Activated naive CD4-positive, alpha-beta T cell (primary cell): ENCODE measurements at places on chromosomes 6 and 20.
A peak's percentile ranks its signal among the peaks of the same experiment; 100 is the strongest.

DNA sequence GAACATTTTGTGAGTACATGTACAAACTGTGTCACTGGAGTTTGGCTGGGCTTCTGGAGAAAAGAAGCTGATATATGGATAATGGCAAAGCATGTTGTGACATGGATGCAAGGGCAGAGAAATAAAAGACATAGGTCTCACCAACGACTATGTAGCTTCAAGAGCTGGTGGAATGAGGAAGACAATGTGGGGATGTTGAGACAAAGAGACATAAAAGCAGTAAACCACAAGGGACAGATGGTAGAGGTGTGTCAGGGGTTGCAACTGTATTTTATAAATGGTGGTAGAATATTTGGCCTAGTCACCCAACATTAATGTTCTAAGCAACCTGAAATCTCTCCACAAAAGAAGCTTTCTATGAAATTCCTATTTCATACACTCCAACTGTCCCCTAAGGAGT is 199.0 kb downstream of the KCNQ5 start:
- no peak for DNase-seq

GRCh38 chr20:56488566-56488965 is 20.1 kb downstream of the RTF2 start:
- no peak for DNase-seq

- peak; percentile 42 for DNase-seq
Measured at GRCh38 chr6:139135578-139136545, 982 bp downstream of the HECA start.

DNA sequence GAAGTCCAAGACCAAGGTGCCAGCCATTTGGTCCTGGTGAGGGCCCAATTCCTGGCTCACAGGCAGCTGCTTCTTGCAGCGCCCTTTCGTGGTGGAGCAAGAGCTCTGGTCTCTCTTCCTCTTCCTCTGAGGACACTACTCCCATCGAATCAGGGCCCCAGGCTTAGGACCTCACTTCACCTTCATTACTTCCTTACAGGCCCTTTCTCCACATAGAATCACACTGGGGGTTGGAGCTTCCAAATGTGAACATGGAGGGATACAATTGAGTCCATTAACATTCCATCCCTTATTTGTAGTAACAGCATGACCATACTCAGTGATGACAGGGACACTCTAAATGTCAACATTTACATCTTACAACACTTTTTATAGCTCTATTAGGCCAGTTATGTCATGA is 2.3 kb downstream of the RAMACL start:
- no peak for DNase-seq

- no peak for DNase-seq
Measured at GRCh38 chr6:131225127-131225526, 89.9 kb downstream of the AKAP7 start.

GRCh38 chr6:56353860-56354259 is 106.5 kb upstream of the COL21A1 start:
- DNase-seq: no peak

DNA sequence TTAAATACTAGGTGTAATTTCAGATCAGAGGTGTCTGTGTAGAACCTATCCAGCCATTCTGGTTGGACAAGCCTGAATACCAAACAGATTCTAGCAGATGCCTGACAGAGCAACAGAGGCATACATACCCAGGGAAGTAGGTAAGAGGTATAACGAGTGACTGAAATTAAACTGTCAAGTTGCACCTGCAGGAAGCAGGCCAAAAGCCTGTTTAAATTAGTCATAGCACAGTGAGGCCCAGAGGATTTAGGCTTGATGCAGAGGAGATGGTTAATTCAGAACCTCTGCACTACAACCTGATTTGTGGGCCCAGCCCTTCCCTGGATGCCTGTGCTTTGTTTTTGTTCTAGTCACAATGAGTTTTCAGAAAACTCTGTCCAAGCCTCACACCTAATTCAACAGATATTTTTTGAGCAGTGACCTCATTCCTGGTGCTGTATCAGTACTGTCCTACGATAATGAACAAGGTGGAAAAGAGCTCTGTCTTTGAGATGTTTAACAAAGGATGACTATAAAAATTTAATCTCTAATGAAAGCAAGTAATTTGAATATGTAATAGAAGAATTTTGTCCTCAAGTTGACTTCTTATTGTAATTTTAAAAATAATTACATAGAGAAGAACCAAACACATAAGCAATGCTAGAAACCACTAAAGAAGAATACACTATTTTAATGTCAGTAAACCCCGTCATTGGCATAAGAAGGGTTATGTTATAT is 31.7 kb downstream of the C6orf58 start:
- no peak for DNase-seq

- DNase-seq: no peak
Measured at GRCh38 chr20:58554541-58554940, 39.3 kb upstream of the APCDD1L start.

GRCh38 chr6:16731478-16732051 is 29.7 kb downstream of the ATXN1 start:
- DNase-seq: no peak

DNA sequence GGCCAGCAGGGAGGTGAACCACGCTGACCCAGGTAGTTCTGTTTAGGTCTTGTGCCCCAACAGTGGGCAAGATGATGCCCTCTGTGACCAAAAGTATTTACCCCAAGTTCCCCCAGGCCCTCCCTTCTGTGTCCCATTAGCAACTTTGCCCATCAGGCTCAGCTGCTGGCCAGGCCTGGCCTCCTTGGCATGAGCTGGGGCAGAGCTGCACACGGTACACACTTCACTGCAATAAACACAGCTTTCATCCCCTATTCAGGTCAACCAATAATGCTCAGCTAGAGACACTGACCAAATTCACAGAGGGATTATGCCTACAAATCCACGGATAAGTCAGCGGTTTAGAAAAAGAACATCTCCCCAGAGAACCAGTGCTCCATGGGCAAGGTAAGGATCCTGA is 103.7 kb downstream of the SLC23A2 start:
- DNase-seq: no peak

GRCh38 chr6:33313105-33313708 is 671 bp downstream of the TAPBP start:
- no peak for DNase-seq

DNA sequence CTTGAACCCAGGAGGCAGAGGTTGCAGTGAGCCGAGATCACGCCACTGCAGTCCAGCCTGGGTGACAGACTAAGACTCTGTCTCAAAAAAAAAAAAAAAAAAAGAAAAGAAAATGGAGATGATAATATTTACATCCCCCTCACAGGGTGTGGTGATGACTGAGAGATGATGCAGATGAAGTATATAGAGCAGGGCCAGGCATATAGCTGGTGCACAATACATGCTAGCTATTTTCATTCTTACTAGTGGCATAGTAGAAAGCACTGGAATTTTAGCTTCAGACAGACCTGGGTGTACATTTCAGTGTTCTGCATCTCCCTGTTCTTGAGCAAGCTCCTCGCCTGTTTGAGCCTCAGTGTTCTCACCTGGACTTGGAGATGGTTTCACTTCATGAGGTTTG is 36.9 kb downstream of the CEBPB start:
- no peak for DNase-seq

GRCh38 chr20:42549496-42549895 is 640.2 kb downstream of the PTPRT start:
- DNase-seq: no peak

DNA sequence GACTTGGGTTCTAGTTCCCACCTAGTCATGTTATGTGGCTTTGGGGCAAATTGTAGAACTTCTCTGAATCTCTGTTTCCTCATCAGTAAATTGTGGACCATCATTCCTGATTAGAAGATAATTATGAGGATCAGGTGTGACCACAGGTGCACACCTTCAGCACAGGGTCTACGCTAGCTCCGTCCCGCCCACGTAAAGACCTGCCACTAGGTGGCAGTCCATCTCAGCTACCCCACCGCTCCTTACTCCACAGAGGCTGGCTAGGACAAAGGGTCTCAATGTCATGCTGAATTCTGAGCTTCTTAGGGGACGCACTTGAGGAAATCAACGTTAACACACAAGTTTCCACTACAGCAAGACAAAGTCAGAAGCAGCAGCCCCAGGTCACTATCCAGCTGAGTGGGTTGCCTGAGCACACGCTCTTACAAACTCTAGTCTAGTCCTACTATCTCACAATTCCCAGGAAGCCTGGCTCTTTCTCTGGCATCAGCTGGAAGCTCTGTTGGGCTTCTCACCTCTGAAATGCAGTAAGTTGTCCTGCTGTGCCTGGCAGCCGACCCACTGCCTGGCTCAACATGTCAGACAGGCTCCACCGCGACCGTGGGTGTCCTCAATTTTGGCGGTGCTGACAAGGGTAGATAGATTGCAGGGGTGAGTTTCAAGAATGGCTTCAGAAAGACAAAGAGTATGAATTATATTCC is 2.0 kb upstream of the PLCG1 start:
- peak; percentile 13 for DNase-seq

GRCh38 chr6:57421503-57421902 is 104.1 kb downstream of the PRIM2 start:
- no peak for DNase-seq

DNA sequence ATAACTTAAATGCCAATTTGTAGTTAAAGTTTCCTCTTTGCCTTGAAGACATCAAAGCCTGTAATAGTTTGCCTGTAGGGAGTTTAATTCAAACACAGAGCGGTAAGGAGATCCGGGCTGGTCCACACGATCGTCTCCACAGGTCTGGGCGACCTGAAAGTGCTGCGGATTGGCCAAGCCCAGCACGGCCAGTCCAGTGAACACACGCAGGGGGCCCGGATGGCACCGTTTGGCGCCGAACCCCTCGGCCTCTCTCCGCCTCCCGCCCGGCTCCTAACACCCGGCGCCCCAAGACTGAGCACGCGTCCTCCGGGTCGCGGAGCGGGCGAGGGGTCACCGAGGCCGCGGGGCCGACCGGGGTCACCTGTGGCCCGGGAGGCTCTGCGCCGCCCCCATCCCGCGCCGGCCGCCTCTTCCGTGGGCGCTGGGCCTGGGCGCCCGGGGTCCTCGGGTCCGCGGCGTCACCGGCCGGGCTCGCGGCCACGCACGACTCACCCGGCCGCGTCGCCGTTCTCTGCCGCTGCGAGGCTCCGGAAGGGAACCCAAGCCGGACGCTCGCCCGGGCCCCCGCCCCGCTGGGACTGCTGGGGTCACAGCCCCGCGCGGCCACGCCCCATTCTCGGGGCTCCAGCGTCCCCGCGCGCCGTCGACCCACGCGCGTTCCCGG is 481 bp downstream of the SERPINB6 start:
- DNase-seq: no peak

- DNase-seq: no peak
Measured at GRCh38 chr6:25960734-25961133, 1.9 kb upstream of the TRIM38 start.

GRCh38 chr6:167768471-167769215 is 58.1 kb upstream of the AFDN start:
- no peak for DNase-seq

DNA sequence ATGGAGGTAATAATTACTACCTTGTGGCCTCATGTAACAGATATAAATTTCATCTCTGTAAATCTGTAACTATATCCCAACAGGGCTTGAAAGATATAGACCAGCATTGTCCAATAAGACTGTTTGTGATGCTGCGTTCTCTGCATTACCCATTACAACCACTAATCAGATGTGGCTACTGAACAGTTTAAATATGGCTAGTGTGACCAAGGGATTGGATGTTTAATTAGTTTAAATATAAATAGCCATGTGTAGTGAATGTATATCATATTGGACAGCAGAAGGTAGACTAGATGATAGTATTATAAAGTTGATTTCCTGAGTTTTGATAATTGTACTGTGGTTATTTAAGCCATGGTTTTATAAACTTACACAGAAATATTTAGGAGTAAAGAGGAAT is 27.8 kb upstream of the JAG1 start:
- DNase-seq: no peak
